ENCODE measurements at places on chromosomes 12 and 14. TPM values are rescaled to one million over a fixed set of nuclear protein-coding genes. Genes with fewer than 3 reads are reported as not detected.

GRCh38 chr14:50396631-50397389 is at the start of gene CDKL1:
Gene CDKL1 (minus strand): TSS chr14:50396881. CDS start chr14:50395868, 1,013 bp downstream.
- H3K4me3 ChIP-seq: peak within 1 kb of the TSS; percentile 56
- H3K27ac ChIP-seq: peak within 1 kb of the TSS; percentile 81
- H3K36me3 ChIP-seq: no peaks in the 10 kb centered on the region
- peaks cover 16% of the 10 kb centered on the region for H3K4me1 ChIP-seq

GRCh38 chr14:87794561-87794960 is 198.4 kb downstream of the GALC start:
- DNase-seq: no peak
- H3K27ac ChIP-seq: no peak overlapping the region
- no peaks in the 10 kb centered on the region for H3K36me3 ChIP-seq
- no peak overlapping the region for H3K4me3 ChIP-seq

DNA sequence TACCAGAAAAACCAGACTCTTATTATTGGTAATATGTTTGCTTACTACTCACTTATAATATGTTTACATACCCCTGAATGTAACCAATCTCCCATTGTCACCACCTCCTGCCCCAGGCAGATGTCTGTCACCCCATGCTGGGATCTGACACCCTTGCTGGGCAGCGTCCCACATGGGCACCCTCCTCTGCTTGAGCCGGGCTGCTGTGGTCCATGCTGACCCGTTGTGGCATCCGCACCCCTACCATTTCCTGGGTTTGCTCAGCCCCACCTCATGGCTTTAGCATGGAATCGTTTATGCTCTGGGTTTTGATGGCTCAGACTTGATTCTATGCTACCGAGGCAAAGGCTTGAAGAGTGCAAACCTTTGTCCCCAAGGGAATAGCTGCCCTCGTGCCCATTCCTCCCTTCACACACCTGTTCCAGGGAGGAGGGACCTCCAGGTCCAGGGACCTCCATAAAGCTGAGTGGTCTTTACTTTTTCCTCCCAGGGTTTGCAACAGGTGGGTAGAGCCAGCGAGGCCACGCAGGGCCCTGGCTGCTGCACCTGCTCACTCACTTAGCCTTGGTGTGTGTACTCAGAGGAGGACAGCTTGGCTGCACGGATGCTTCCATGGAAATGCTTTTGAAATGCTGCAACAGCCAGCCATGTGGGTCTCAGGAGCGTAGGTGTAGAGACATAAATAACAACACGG is 68.7 kb downstream of the PRMT8 start:
- H3K36me3 ChIP-seq: no peaks in the 10 kb centered on the region
- no peak overlapping the region for H3K4me3 ChIP-seq
- no peaks in the 10 kb centered on the region for H3K4me1 ChIP-seq
- no peak overlapping the region for H3K27ac ChIP-seq

SPX gene
- 12.8 TPM for polyA plus RNA-seq

DNA sequence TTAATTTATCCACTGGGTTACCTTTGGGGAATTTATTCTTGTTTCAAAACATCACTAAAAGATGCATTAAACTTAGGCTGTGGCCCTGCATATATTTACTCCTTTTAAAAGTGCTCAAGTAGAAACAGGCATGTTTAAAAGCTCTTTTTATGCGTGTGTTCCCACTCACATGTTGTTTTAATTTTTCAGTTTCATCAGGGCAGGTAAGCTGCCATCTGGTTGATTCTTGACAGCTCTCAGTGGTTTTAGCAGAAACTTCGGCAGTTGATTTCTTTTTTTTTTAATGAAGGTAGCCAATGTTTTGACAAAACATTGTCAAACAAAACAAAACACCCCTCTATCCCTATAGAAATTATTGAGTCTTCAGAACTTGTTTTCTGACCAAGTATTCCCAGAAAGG is 89.6 kb upstream of the LGR5 start:
- no peak overlapping the region for H3K4me3 ChIP-seq
- no peak overlapping the region for H3K27ac ChIP-seq
- no peaks in the 10 kb centered on the region for H3K27me3 ChIP-seq
- H3K4me1 ChIP-seq: no peaks in the 10 kb centered on the region
- DNase-seq: no peak

GRCh38 chr12:3551386-3551785 is 60.4 kb downstream of the PRMT8 start:
- H3K36me3 ChIP-seq: no peaks in the 10 kb centered on the region
- DNase-seq: peak; percentile 81
- H3K27me3 ChIP-seq: no peaks in the 10 kb centered on the region
- no peak overlapping the region for H3K4me3 ChIP-seq
- no peaks in the 10 kb centered on the region for H3K4me1 ChIP-seq

C3AR1 gene
- 1.4 TPM for polyA plus RNA-seq

PPP1R1A gene
- 25.5 TPM for polyA plus RNA-seq

- no peak overlapping the region for H3K4me3 ChIP-seq
- DNase-seq: no peak
- peaks cover 10% of the 10 kb centered on the region for H3K4me1 ChIP-seq
- H3K27ac ChIP-seq: no peak overlapping the region
Measured at GRCh38 chr14:94163796-94164195, 10.3 kb upstream of the PPP4R4 start.

- no peaks in the 10 kb centered on the region for H3K27me3 ChIP-seq
- no peaks in the 10 kb centered on the region for H3K36me3 ChIP-seq
- no peak overlapping the region for H3K27ac ChIP-seq
- no peak overlapping the region for H3K4me3 ChIP-seq
- DNase-seq: no peak
Measured at GRCh38 chr14:39957987-39958386, 525.8 kb upstream of the FBXO33 start.

DNA sequence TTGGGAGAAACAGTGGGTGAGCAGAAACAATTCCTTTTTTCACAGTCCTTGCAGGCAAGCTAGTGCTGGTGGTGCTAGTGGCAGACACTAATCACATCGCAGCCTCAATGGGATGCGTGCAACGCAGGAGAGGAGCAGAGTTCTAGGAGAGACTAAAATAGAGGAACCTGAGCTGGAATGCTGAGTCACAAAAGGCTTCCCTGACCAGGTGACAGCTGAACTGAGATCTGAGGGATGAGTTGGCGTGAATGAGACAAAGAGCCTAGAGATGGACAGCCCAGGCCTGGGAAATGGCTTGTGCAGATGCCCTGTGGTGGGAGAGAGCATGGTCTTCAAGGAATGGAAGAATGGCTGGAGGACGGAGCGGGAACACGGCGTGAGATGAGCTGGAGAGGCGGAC is 25.8 kb downstream of the ACADS start:
- DNase-seq: no peak
- H3K4me3 ChIP-seq: no peak overlapping the region
- no peaks in the 10 kb centered on the region for H3K4me1 ChIP-seq
- H3K27ac ChIP-seq: no peak overlapping the region

DNA sequence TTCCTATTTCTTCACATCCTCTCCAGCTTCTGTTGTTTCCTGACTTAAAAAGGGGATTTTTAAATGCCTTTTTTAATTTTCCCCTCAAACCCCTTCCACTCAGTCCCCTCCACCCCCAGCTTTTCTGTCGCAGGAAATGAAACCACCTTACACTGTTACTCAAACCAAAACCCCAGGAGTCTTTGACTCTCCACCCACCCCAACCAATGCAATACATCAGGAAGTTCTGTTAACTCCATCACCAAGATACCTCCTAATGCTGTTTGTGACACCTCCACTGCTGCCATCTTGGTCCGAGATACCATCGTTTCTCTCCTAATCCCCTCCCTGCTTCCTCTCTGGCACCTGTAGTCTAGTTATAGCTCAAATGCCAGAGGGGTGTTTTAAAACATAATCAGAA is 25.4 kb upstream of the CPM start:
- no peak overlapping the region for H3K4me3 ChIP-seq
- H3K27me3 ChIP-seq: no peaks in the 10 kb centered on the region
- H3K4me1 ChIP-seq: no peaks in the 10 kb centered on the region
- H3K27ac ChIP-seq: no peak overlapping the region
- no peaks in the 10 kb centered on the region for H3K36me3 ChIP-seq
